DND-41 (cell line): ENCODE measurements at places on chromosomes 11 and 22.

GRCh38 chr22:49435596-49435995, 392.1 kb downstream of the BRD1 start:
- H3K4me3 ChIP-seq: no peak overlapping the region
- no peaks in the 10 kb centered on the region for H3K27me3 ChIP-seq
- DNase-seq: no peak
- H3K36me3 ChIP-seq: no peaks in the 10 kb centered on the region

DNA sequence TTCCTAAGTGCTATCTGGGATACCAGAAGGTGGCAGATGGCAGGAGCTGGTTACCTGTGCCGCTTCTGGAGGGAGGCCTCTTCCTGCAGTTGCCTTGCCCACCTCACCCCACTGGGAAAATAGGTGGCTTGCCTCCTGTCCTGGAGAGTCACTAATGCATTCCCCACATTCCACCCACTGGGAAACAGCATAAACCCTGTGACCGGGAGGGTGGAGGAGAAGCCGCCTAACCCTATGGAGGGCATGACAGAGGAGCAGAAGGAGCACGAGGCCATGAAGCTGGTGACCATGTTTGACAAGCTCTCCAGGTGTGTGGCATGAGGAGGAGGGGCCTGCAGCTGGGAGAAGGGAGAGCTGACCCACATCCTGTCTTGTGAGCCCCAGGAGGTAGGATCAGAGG, 5.6 kb downstream of the RIC8A start:
- peak; percentile 47 for DNase-seq
- H3K36me3 ChIP-seq: peaks cover 75% of the 10 kb centered on the region
- H3K4me3 ChIP-seq: no peak overlapping the region
- H3K27ac ChIP-seq: peak overlapping the region; percentile 29; the same call in 1 of the 2 replicates

GRCh38 chr11:96299155-96299888, 43.7 kb downstream of the MAML2 start:
- H3K36me3 ChIP-seq: no peaks in the 10 kb centered on the region
- H3K4me3 ChIP-seq: no peak overlapping the region
- no peaks in the 10 kb centered on the region for H3K27me3 ChIP-seq
- no peaks in the 10 kb centered on the region; the same call in 1 of the 2 replicates for H3K4me1 ChIP-seq
- H3K27ac ChIP-seq: no peak overlapping the region
- DNase-seq: no peak

DNA sequence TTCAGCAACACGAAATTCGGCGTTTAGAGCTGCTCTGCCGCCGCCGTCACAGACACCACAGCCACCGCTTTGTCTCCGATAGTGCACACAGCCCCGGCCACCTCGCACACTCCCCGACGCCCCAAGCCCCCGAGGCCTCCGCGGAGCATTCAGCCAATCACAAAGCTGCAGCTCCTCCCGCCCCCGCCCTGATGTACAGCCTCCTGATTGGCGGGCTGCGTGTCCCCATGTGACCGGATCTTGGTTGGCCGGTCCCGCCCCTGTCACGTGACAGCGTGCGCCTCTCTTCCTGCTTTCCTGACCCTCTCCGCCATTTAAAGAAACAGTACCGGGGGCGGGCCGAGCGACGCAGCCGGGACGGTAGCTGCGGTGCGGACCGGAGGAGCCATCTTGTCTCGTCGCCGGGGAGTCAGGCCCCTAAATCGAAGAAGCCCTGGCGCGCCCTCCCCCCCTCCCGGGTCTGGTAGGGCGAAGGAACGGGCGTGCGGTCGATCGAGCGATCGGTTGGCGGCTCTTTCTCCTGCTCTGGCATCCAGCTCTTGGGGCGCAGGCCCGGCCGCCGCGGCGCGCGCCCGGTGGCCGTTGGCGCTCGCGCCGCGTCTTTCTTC, at the start of gene TUG1:
TUG1 (plus strand) TSS at position 342 of the 608 bp plus-strand sequence.
- peak within 1 kb of the TSS; percentile 50 for H3K4me3 ChIP-seq
- H3K36me3 ChIP-seq: peaks cover 40% of the 10 kb centered on the region
- peak within 1 kb of the TSS; percentile 79 for H3K27ac ChIP-seq
- H3K4me1 ChIP-seq: peaks cover 59% of the 10 kb centered on the region
- H3K27me3 ChIP-seq: no peaks in the 10 kb centered on the region

DNA sequence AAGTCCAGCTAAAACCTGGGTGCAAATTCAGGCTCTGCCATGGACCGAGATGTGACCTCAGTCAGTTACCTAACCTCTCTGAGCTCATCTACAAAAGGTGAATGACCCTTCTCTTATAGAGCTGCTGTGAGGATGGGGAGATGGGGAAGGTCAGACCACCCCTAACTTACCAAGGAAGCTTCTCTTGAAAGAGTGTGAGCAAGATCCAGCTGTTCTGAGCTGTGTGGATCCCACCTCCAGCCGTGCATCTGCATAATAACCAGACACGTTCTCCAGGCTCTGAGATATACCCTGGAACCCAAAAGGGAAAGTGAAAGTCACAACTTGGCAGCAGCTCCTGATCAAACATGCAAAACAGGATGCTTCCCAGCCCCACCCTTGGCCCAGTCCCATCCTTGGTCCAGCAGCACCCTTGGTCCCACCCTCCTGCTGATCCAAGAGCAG, at the start of gene APOL3:
APOL3 (minus strand) TSS at position 257 of the 444 bp plus-strand sequence. CDS start 11,700 bp downstream, outside the sequence.
- no peaks in the 10 kb centered on the region for H3K36me3 ChIP-seq
- peak within 1 kb of the TSS; percentile 17; the same call in 1 of the 2 replicates for H3K4me3 ChIP-seq
- H3K27ac ChIP-seq: peak within 1 kb of the TSS; percentile 95

GRCh38 chr11:114225661-114226060, 70.5 kb upstream of the NNMT start:
- no peak overlapping the region for H3K4me3 ChIP-seq
- no peak overlapping the region for H3K27ac ChIP-seq
- no peaks in the 10 kb centered on the region for H3K4me1 ChIP-seq
- DNase-seq: no peak

DNA sequence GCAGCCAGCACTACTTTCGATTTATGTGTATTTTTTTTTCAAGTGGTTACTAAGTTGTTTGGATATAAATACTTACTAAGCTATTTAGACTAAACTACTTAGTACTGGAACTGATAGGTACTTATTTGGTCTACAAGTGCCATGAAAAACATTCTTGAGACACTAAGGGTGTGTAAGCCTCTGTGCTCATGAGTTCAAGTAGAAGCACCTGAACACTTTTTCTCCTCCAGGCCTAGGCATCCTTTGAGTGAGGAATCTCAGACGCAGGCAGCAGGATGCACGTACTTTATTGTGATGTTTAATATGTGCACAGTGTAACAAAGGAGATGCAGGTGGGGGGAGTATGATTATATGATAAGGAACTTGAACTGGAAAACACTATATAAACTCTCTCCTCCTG, 7.8 kb downstream of the TESMIN start:
- no peak for DNase-seq
- no peaks in the 10 kb centered on the region for H3K4me1 ChIP-seq
- H3K4me3 ChIP-seq: no peak overlapping the region
- H3K27me3 ChIP-seq: no peaks in the 10 kb centered on the region
- no peaks in the 10 kb centered on the region for H3K36me3 ChIP-seq
- no peak overlapping the region for H3K27ac ChIP-seq

DNA sequence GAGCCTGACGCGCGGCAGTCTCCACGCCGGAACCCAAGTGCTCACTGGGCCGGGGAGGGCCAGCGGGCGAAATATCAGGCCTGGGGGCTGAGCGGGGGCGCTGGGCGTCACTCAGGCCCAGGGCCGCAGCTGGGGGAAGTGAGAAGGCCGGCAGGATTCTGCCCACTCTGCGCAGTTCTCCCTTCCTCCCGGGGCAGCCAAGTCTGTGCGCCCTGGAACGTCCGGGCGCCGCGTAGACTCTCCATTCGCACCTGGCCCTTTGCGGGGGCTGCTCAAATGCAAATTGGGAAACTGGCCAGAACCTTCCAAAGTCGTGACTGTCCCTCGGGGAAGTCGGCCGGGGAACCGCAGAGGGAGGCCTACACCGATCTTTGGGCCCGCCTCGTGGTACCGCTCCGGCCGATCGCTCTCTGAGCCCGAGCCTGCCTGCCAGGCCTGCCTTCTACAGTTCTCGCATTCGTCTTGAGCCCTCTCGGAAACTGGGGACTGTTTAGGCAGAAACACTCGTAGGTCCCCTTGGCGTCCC, 2.2 kb upstream of the SLC6A5 start:
- H3K27me3 ChIP-seq: no peaks in the 10 kb centered on the region
- no peaks in the 10 kb centered on the region for H3K4me1 ChIP-seq
- DNase-seq: no peak
- H3K27ac ChIP-seq: no peak overlapping the region

- H3K36me3 ChIP-seq: no peaks in the 10 kb centered on the region
- H3K27me3 ChIP-seq: no peaks in the 10 kb centered on the region
- H3K27ac ChIP-seq: no peak overlapping the region
- H3K4me3 ChIP-seq: no peak overlapping the region
- H3K4me1 ChIP-seq: no peaks in the 10 kb centered on the region
These were observed 41.3 kb downstream of the LRRC32 start for GRCh38 chr11:76629116-76629852.
